ENCODE measurements at places on chromosomes 4 and X.
A peak's percentile ranks its signal among the peaks of the same experiment; 100 is the strongest.

DNA sequence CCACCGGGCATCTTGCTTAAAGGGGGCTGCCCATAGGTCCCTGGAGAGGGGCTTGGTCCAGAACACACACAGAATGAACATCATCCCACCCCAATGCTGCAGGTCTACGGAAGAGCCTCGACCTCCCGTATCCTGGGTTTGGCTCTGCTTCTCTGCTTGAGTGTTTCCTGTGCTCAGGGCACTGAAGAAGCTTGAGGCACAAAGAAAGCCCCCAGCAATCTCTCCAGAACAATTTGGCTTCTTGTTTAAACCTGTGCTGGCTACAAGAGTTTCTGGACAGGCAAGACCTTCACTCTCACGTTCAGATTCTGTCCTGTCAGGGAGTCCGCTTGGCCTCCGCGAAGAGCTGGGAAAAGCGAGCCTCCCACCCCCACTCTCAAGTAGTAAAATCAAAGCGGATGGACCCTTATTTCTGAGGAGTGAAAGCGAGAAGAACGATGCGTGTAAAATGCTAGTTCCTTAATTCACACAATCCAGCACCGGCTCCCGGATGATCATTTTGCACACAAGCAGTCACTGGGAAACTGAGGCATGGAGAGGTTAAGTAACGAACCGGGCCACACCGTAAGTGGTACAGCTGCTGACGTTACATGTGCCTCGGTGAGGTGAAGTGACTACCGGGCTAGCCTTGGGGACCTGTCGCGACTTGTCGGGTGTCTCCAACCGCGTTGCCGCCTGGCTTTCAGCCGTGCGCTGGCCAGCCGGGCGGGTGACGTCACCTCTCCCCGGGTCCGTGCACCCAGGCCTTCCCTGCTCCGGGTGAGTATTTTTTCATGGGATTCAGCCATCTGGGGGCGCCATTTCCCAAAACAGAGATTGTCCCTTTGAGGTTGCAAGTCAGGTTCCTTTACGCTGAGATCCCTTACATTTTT lies 3.1 kb upstream of the SFRP2 start:
- peak; percentile 77 for DNase-seq

- no peak for DNase-seq
These were observed 178.0 kb downstream of the MGST2 start for GRCh38 chr4:139843641-139844040.

GRCh38 chr4:159150396-159150795 lies 47.5 kb downstream of the RAPGEF2 start:
- DNase-seq: no peak

DNA sequence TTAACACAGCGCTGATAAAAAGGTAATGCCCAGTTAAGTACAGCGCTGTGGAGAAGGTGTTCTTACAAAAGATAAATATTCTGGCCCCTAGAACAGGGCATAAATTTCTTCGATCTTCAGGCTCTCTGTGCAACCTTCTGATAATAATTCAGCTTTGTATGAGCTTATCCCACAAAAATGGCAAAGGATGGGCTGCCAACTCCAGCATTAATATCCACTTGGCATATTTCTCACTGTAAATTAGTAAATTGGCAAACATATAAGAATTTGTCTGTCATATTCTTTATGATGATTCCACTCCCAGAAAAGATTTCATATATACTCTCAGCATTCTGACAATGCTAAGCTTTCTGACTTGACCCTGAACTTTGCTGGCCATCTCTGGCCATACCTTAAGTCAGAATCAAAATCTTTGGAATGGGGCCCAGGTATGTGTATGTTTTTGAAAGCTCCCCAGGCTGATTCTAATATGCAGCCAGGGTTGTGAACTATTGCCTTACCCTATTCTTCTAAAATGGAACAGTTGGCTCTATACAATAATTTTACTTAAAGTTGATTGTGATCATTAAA lies 134.8 kb downstream of the FRYL start:
- no peak for DNase-seq

DNA sequence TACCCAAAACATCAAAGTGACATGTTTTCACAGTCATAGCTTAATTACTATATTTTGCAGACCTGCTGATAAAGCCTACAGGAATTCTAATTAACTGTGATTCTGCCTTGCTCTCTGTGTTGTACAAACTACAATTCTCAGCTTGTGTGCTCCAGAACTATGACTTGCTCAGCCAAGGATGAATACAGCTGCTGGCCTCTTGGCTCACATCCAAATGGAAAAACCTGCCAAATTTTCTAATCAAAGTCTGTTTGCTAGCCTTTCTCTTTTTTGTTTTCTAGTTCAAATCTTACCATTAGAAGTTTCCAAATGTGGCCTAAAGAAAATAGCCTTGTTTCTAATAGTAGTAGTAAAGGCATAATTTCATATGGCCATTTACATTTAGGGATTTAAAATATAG lies 1176.8 kb downstream of the FAM133A start:
- DNase-seq: no peak
